Stimulated activated CD4-positive, alpha-beta T cell treated with anti-CD3 and anti-CD28 coated beads, TNF-alpha, amount 100 ng/mL, for 4 hours (primary cell): ENCODE measurements at places on chromosomes 5 and 9.

DNA sequence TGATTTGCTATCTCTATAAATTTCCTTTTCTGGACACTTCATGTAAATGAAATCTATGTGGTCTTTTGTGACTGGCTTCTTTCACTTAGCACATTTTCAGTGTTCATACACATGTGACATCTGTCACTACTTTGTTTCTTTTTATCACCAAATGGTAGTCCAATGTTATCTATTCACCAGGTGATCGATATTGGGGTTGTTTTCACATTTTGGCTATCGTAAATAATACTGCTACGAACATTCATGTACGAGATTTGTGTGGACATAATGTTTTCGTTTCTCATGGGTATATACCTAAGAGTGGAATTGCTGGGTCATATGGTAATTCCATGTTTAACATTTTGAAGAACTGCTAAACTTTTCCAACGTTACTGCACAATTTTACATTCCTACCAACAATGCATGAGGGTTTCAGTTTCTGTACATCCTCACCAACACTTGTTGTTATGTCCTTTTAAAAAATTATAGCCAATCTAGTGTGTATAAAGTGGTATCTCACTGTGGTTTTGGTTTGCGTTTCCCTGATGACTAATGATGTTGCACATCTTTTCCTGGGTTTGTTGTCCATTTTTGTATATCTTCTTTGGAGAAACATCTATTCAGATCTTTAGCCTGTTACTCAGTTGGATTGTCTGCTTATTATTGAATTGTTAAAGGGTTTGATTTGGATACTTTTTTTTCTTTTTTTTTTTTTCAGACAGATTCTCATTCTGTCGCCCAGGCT is 263.0 kb downstream of the PDZD2 start:
- DNase-seq = no peak

- no peak for DNase-seq
Measured at GRCh38 chr9:98831696-98832095, 24.2 kb downstream of the GALNT12 start.

DNA sequence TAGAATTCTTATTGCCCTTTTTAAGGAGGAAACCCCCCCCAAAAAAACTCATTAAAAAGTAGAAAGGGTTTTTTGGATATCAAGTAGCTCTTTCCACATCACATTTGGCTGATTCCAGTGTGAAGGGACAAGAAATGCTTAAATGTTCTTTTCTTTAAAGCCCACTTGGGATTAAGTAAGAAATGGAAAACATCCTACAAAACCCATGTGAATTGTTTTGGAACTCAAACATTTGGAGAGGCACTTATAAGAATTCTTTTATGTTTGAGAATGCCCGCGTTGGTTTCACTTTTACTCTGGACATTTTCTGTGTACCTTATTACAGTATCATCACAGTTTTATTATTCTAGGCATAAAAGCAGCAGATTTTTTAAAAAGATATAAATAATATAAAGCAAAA is 301.1 kb upstream of the ACTBL2 start:
- no peak for DNase-seq

- no peak for DNase-seq
Measured at GRCh38 chr5:77423022-77423750, 68.9 kb downstream of the WDR41 start.

DNA sequence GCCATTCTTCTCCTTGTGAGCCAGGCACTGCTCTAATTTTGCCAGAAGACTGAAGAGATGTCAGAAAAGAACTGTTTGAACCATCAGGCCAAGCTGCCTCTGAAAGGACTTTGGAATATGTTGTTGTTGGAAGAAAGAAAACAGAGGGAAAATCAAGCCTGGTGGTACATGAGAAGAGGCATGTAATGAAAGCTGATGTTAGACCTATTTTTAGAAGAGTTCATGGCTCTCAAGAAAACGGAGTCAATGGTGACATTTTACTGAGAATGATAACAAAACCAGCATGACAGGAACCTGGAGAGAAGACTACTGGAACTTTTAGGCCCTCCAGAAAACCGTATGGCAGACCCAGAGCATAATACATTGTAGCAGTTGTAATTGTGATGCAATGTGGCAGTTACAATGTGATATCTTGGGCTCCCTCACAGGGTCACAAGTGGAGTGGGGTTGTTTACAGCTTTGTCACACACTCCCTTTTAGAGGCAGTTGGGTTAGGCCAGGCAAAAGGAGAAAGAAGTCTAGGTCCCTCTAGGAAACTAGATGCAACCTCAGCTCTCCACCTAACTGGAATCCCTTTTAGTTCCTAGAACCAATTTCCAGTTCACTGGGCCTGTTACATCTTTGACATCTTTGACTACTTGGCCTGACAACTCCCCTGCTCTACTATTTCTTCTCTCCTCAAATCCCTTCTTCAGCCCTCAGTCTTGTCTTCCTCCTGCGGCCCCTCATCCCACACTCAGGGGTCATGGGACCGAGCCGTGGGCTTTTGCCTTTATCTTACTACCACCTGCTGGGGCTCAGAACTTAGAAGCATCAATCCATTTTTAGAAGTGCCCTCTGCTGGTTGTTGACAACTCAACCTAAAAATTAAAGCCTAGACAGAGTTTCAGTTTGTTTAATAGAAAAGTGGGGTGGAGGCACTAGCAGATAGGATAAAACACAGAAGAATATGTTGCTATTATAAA is 61.2 kb upstream of the JAK2 start:
- no peak for DNase-seq

DNA sequence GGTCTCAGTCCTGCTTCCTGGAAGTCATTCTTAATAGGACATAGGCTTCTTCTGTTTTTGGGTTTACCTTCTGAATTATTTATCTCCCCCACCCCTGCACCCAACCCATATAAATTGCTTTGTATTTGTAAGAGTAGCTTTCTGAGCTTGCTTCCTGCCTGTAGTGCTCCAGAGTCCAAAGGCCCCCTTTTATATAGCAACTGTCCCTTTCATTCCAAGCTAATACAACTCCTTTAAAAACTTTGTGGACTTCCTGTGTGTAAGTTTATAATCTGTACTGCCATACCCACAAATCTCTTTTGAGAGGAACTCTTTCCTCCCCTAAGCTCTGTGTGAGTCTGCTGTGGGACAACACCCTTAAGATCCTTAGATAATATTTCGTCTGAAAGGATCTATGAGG is 7.8 kb downstream of the JAK2 start:
- DNase-seq = no peak

GRCh38 chr5:115414406-115415142 is 118.1 kb upstream of the CCDC112 start:
- DNase-seq = no peak

GRCh38 chr5:107518190-107518589 is 152.5 kb downstream of the EFNA5 start:
- no peak for DNase-seq

DNA sequence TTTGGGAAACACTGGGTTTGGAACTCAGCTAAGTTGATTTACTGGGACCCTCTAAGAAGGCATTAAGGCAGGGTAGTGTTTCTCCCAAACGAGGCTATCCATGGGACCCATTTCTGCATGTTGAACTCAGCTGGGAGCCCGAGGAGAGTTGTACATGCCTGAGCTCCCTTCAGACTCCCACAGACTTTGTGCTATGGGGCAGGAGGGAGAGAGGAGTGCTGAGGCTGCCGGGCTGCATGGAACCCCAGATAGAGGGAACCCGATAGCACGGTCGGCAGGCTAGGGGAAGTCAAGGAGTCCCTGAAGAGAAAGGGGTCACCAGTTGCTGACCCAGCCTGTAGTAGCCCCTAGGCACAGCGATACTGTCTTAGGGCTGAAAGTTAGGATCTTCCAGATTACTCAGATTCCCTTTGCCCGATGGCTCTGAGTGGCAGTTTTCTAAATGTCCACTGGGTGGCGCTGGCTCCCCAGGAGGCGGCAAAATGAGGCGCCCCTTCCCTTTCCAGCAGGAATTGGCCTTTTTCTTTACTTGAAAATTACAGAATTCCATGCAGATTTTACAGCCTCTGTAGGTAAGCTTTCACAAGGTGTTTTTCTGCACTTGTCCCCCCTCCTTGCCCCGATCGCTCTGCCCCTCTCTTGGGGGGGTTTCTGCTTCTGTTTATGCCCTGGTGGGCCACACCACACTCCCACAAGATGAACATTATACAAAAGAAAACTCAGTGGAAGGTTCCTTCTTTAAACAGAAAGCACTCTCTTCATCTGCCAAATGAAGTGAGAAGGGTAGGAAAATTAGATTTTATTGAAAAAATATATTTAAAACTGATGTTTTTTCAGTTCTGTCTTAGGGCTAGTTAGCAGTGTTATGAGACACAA is 17.8 kb downstream of the NANS start:
- peak; percentile 40 for DNase-seq

DNA sequence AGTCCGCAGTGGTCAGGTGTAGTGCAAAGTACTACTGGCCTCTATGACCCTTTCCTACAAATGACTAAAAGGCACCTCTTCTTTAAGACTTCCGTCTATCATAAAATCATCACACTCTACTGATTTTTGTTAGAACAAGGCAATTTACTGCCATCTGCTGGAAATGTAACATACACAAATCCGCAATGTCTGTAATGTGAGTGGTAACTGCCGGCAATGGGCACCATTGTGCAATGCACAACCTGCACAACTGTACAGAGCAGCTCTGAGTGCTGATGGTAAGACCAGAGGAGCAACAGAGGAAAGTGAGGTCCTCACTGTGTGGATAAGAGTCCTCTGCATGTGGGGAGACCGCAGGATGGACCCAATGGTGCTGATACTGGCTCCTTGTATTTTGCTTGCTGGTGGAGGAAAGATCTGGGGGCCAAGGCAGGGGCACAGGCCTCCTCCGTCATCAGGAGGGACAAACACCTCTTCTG is 103.7 kb downstream of the ATPSCKMT start:
- DNase-seq = no peak

- DNase-seq = no peak
Measured at GRCh38 chr9:87227456-87227855, 270.2 kb upstream of the DAPK1 start.

GRCh38 chr5:179300581-179301180 is 44.6 kb downstream of the ADAMTS2 start:
- DNase-seq = no peak

- no peak for DNase-seq
Measured at GRCh38 chr9:87678650-87679355, 47.1 kb upstream of the CTSL start.

DNA sequence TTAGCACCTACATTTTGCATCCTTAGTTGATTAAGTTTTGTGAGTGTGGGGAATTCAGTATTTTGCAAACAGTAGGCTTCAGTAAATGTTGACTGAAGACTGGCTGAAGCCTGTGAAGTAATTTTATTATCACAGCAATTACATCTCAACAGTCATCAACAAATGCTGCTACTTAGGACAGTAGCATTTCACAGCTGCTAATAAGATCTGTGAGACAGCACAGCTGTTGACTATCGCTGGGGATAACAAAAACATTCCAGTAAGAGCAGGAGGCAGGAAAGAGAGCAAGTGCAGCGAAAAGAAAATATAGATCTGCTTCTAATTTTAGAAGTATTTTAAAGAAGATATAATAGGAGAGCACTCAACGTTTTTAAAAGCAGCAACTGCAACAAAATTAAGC is 117.3 kb upstream of the FGF10 start:
- DNase-seq = no peak

DNA sequence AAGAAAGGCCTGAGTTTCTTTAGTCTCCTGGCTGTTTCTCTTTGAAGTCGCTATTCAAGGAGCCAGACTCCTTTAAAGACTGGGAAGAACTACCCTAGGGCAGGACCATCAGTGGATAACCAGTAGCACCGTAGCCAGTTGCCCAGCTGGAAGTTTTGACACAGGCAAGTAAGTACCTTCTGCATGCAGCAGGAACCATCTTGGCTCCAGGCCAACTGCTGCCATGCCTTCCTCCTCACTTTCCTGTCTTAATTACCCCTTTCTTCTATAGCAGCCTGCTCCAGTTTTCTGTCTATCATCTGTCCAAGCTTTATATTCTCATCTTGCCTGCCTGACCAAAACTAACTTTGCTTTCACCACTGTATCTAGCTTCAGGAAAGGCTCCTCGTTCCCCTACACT is 149.7 kb upstream of the SV2C start:
- DNase-seq = no peak

- peak; percentile 41 for DNase-seq
Measured at GRCh38 chr9:133238851-133239532, 29.9 kb upstream of the OBP2B start.
